ENCODE measurements at places on chromosomes 12 and 14.

GRCh38 chr12:15320881-15321280 is 1.4 kb upstream of the PTPRO start:
- DNase-seq = no peak

DNA sequence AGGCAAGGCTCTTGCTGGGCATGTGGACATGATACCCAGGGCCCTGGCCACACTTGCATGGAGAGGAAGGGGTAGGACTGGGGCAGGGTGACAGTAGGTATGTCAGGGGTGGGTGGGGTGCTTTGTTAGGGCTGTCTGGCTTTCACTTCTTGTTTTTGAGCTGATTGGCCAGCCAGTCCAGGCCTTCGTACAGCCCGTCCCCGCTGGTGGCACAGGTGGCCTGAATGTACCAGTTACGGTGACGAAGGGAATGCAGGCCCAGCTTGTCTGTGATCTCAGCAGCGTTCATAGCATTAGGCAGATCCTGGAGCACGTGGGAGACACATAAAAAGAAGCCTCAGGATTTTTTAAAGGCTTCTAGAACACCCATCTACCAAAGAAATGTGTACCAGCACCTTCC is 13.5 kb upstream of the FKBP11 start:
- no peak for DNase-seq

DNA sequence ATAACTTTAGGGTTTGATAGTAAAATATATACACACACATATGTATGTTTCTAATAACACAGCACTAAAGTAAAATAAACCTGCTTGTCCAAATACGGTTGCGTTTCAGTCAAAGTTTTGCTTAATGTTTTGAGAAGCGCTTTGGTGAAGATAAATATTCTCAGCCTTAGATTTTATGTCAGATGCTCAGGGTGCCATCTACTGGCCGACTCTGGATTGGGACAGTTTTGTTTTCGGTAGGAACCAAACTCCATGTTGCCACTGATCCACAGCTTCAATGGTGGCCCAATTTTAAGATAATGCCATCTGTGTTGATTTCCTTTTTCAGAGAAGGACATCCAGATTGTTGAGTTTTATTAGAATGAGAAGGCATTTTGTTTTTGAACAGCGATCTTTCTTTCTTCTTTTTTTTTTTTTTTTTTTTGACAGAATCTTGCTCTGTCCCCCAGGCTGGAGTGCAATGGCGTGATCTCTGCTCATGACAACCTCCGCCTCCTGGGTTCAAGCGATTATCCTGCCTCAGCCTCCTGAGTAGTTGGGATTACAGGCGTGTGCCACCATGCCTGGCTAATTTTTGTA is 43.1 kb downstream of the LLPH start:
- DNase-seq = peak; percentile 11

DNA sequence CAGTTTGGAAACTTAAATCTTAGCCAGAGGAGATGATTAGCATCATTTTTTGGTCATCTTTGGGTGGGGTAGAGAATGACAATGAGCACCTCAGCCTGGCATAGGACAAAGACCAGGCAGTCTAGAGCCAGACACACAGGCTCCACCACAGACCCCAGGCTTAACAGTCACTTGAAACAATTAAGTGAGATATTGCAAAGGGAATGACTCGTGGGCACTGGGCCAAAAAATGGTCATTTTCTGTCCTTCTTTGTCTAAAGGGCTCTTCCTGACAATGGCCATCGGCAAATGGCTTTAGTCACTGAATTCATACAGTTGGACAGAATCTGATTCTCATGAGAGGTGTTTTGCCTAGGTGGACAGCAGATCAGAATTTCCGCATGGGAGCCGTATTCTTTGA is 78.0 kb upstream of the DICER1 start:
- no peak for DNase-seq

GRCh38 chr12:68899251-68899771 is 33.7 kb downstream of the CPM start:
- no peak for DNase-seq

DNA sequence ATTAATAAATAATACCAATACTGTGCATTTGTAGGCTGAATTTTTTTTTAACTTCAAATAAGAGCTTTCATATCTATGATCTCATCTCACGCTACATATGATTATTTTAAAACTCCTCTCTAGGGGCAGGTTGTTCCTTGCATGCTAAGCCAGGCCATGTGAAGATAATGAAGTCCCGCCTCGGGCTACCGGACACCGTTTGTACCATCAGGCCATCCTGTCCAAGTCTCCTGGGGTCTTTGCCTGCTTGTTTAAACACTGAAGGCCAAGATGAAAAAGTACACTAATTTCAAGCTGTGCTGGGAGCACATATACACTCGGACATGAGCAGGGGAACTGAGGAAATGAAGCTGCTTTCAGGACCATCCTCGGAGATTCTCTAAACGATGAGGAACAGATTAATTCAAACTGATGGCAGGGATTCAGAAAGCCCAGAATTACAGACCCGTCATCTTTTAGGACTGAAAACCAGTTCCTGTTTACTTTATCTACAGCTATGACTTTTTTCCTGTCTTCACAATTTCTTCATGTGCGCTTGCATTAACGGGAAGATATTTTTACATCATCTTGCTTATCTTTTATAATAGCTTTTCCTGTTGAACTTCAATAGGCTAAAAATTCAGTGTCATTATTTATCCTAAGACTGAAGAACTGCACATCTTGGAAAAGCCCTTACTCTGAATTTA is 6.3 kb upstream of the ABHD12B start:
- DNase-seq = no peak

GRCh38 chr14:48876806-48877340 is 709.3 kb downstream of the RPS29 start:
- DNase-seq = no peak

- DNase-seq = peak; percentile 25
These were observed at the start of gene NRIP2 for GRCh38 chr12:2834581-2835491. Gene NRIP2, minus strand, starts transcription at chr12:2835035. Its CDS starts 52 bp downstream, at chr12:2834983.

DNA sequence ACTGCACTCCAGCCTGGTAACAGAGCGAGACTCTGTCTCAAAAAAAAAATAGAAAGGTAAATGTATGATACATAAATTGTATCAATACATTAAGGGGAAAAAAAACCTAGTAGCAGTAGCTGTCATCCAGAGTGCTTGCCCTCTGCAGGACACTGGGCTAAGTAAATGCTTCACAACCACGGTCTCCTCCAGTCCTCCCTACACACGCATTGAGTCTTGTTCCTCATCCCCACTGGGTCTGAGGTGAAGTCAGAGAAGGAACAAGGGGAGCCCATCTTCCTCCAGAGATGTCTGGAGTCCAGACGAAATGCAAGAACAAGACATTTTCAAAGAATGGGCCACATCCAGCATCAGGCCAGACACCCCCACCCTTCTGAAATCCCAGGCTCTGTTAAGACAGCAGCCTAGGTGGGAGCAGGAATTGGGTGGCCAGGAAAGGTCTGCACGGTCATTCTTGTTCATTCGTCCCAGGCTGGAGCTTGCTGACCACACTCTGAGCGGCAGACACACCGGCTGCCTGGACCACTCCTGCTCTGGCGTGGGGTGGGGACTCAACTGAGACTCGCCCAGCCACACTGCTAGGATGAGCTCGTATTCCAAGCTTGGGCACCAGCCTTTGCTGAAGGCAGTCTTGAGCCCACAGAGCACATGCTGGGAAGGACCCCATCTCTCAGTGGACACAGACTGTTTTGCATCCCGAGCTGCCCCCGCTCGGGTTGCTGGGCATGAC is 45.5 kb downstream of the CHGA start:
- DNase-seq = no peak

- peak; percentile 26 for DNase-seq
These were observed 35.3 kb downstream of the VWF start for GRCh38 chr12:6088921-6089747.

DNA sequence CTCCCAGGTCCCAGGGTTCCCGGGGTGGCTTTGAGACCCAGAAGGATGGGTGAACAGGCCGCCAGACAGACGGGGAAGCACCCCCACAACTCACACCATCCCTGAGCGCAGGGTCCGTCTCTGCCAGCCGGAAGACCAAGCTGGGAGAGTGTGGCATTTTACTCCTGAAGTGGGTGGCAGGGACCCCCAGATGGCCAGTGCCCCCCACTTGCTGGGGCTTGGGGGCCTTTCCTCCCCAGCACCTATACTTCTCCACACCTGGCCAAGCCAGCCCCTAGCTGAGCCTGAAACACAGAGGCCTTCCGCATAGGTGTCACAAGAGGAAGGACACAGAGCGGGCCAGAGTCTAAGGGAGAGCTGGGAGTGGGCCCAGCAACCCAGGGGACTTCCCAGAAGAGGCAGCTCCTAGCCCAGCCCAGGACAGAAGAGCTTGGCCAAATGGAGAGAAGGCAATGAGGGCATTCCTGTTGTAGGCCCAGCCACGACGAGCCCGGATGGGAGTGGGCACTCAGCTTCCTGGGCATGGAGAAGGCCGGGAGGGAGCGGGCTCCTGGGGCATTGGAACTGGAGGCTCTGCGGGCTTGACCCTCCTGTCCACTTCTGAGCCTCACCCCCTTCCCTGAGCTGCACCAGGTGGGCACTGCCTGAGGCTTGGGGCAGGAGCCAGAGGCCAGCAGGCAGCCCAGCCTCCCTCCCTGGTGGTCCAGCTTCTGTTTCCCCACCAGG is 3.3 kb downstream of the AHNAK2 start:
- DNase-seq = no peak

GRCh38 chr12:92612611-92613010 is 90.2 kb upstream of the PLEKHG7 start:
- DNase-seq = no peak

DNA sequence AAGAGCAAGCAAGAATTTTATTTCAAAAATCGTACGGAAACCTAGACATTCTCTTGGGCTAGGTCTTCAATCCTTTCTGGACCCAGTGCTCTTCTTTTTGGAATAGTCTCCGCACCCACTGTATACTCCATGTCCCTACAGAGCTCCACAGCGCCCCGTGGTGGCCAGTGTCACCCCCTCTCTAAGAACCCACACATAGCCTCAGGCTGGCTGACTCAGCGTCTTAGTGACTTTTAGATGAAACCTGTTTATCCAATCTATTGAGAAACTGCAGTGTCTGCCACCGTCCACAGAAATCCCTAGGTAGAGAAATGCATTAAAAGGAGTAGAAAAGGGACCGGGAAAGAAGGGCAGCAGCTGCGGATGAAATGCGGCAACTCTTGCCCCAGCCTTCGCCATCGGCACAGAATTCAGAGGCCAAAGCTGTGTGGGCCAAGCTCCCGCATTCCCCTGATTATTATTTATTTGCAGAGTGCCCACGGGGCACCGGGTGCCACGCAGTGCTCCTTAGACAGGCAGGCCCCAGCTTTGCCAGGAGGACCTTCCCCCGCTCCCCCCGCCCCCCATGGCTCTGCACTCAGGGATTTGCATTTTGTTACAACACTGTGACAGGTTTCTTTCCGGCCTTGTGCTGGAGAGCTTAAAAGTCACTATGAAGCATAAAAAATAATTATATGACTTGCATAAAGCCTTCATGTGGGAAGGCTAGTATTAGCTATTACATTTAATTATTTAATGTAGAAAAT is 170.1 kb upstream of the FKBP4 start:
- DNase-seq = no peak

DNA sequence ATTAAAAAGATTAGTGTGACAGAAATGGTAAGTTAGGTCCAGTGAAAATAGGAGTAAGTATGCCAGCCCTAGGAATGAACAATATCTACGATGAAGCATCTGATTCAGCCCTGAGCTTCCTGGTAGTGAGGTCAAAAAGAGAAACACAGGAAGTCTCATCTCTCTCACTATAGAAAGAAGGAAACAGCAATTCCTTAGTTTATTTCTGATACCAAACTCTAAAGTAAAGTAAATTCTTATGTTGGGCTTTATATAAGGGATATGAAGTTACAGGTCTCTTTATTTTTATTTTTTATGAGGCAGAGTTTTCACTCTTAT is 76.7 kb upstream of the RFLNA start:
- DNase-seq = no peak

GRCh38 chr12:7872566-7873319 is at the start of gene SLC2A14:
Gene SLC2A14, minus strand, starts transcription at chr12:7872915. Its CDS starts 3,035 bp downstream, at chr12:7869880.
- DNase-seq = no peak

- DNase-seq = no peak
These were observed 1.0 kb upstream of the RDH16 start for GRCh38 chr12:56958422-56958821.

DNA sequence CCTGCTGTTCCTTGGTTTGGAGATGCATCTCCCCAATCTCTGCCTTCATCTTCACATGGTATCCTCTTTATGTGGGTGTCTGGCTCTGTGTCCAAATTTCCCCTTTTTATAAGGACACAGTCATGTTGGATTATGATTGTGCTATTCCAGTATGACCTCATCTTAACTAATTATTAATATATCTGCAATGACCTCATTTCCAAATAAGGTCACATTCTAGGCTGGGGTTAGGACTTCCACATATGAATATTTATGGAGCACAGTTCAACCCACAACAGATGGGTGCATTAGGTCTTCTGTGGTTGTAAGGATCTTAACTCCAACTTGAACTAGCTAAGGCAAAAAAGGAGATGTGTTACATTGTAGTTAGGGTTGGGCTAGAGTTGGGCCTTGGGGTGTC is 69.4 kb downstream of the ADCK1 start:
- no peak for DNase-seq

GRCh38 chr12:21577516-21577915 is 27.1 kb downstream of the GYS2 start:
- DNase-seq = no peak
